ENCODE measurements at places on chromosomes 3 and 15. TPM values are rescaled to one million over a fixed set of nuclear protein-coding genes. Genes with fewer than 3 reads are reported as not detected.

Gene TGM5
- 8.3 TPM for total RNA-seq

Gene PPARG
- 28.5 TPM for total RNA-seq

Gene TMEM45A
- 46.4 TPM for total RNA-seq

Gene MAP6D1
- total RNA-seq: not detected

Gene PRR20G
- not detected for total RNA-seq

Gene LRRIQ4
- not detected for total RNA-seq

Gene STRIT1
- not detected for total RNA-seq

Gene ABHD2
- 33.6 TPM for total RNA-seq

Gene RGMA
- total RNA-seq: 21.6 TPM

DNA sequence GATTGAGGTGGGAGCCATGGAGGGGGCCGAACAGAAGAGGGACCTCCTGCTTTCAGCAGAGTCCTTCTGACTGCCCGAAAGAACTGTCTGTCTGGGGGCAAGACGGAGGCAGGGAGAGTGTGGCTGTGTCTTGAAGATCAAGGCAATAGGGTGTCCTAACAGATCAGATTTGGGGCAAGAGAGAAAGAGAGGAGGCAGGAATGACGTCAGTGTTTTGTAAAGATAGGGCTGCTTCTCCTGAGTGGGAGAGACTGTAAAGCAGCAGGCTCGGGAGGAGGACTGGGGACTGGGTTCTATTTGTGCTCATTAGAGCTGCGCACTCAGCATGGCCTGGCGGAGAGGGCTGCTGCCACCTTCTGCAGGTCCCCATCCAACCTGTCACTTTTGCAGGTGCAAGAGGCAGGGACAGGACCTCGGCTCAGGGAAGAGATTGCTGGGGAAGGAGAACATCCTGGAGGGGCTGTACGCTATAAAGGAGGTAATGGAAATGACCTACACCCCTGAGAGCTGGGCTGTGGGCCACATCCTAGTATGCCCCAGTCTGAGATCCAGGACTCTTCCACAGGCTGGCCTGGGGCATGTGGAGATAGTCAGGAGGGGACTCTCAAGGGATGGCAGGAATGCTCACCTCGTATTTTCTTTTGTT is 29.0 kb upstream of the FGD5 start:
- no peak for DNase-seq
- peaks cover 8% of the 10 kb centered on the region for H3K4me1 ChIP-seq
- H3K27ac ChIP-seq: no peak overlapping the region
- no peaks in the 10 kb centered on the region for H3K27me3 ChIP-seq

DNA sequence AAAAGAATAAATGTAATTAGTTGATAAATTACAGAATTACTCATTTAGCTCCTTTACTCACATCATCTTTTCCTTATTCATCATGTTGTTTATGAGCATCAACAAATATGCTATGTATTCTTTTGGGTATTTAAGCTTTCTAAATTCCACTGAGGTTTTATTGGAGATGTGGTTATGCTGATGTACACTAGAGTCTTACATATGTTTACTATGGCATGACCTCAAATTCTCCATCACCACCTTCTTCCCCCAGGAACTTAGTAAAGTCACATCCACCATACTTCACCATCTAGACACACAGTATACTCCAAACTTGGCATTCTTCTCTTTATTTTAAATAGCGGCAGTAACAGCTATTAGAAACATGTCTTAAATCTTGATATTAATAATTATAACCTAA is 74.1 kb upstream of the MELTF start:
- H3K4me3 ChIP-seq: no peak overlapping the region
- peaks cover 4% of the 10 kb centered on the region for H3K36me3 ChIP-seq
- H3K27me3 ChIP-seq: no peaks in the 10 kb centered on the region
- DNase-seq: no peak
- no peak overlapping the region for H3K27ac ChIP-seq
- no peaks in the 10 kb centered on the region for H3K4me1 ChIP-seq

DNA sequence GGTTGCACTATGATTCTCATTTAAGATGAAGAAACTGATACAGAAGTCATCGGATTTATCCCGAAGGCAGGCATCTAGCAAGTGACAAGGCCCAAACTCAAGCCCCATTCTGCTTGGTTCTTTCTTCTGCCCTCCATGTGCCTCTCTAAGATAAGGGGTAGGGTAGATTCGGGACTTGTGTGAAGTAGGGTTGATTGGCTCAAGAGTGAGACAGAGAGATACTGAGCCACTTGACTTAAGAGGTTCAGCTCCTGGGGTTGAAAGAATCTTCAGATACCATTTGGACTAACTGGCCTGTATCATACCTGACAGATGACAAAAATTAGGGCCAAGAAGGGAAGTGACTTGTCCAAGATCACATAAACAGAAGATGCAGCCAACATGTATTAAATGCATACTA is 891 bp downstream of the RFT1 start:
- peaks cover 13% of the 10 kb centered on the region for H3K36me3 ChIP-seq
- H3K27ac ChIP-seq: no peak overlapping the region
- peak overlapping the region; percentile 84 for H3K4me3 ChIP-seq
- no peaks in the 10 kb centered on the region for H3K27me3 ChIP-seq

- H3K27ac ChIP-seq: peak overlapping the region; percentile 100
- no peaks in the 10 kb centered on the region for H3K27me3 ChIP-seq
- H3K4me3 ChIP-seq: peak overlapping the region; percentile 97
- no peaks in the 10 kb centered on the region for H3K36me3 ChIP-seq
- peaks cover 32% of the 10 kb centered on the region for H3K4me1 ChIP-seq
Observed at GRCh38 chr3:141875893-141876380, 506 bp upstream of the ATP1B3 start.

- H3K36me3 ChIP-seq: no peaks in the 10 kb centered on the region
- H3K4me3 ChIP-seq: no peak overlapping the region
- H3K4me1 ChIP-seq: no peaks in the 10 kb centered on the region
- H3K27me3 ChIP-seq: no peaks in the 10 kb centered on the region
Observed at GRCh38 chr15:71789616-71790015, 20.7 kb upstream of the NR2E3 start.

DNA sequence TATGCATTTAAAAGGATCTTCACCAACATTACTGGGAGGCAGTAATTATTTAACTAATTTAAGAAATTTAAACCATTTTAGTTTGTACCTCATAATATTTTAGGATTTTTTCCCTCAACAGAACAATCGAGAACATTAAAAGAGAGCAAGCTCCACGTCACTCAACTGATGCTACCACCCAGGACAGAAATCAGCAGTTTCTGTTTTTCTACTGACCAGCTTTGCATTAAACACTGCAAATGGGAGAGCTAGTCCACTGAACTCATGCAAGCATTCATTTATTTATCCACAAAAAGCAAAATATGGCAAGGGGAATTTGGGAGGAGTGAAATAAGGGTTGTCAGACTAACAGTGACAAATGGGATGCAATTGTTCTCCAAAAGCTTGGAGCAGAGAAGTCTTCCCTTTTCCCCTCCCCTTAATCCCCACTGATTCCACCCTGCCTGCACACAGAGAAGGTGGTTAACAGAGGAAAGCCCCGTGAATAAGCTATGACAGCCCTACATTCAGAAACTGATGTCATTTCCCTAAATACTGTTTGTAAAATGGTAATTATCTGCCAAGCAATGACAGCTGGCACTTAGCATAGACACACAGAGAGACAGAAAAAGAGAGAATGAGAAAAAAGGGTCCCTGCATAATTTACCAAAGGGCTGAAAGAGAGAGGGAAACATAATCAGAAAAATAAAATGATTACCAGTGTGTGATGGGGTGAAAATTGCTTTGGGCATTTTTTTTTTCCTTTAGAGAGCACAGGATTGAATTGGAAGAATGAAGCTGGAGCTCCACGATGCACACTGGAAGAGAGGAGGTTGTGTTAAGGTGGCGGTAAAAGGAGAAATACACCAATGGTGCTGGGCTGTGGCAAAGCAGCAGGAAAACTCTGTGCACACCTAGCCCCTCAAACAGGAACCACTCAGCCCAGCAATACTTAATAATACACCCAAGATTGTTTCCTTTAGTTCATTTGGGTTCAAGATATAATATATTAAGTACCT is 777.4 kb downstream of the TUSC7 start:
- no peak overlapping the region for H3K4me3 ChIP-seq
- no peaks in the 10 kb centered on the region for H3K36me3 ChIP-seq
- H3K4me1 ChIP-seq: no peaks in the 10 kb centered on the region
- H3K27me3 ChIP-seq: no peaks in the 10 kb centered on the region
- DNase-seq: no peak

DNA sequence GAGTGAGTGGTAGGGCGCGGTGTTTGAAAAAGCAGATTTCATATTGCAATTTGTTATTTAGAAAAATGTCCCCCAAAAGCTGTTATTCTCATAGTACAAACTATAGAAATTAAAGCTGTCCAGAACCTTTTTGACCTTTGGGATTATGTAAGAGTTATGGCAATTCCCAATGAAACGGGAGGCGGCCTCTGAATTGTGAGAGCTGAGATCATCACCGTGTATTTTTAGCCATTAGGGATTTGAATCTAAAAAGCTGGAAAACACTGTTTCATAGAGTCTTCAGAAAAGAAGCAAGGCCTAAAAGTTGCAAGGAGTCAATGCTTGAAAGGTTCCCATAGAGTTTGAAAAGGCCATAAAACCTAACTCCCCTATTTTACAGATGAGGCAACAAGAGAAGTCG is 38.6 kb upstream of the SLC25A26 start:
- no peak for DNase-seq
- H3K4me3 ChIP-seq: no peak overlapping the region
- no peaks in the 10 kb centered on the region for H3K4me1 ChIP-seq
- no peak overlapping the region for H3K27ac ChIP-seq

DNA sequence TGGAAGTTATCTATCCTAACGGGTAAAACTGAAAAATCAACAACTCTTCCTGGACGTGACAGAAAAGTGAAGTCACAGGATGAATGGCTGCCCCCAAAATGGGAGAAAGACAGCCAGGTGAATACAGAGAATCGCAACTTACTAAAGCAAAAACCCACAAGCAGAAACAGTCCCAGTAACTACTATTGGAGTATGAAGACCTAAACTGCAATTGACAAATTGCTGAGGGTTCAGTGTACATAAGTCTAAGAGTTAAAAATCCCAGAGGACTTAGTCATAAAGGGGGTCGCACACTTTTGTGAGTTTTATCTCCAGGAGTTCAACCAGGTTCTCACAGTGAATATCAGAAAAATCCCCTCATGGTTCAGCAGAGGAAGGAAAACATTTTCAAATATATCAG is 56.8 kb upstream of the IMPG2 start:
- no peaks in the 10 kb centered on the region for H3K36me3 ChIP-seq
- H3K4me3 ChIP-seq: no peak overlapping the region
- DNase-seq: no peak

DNA sequence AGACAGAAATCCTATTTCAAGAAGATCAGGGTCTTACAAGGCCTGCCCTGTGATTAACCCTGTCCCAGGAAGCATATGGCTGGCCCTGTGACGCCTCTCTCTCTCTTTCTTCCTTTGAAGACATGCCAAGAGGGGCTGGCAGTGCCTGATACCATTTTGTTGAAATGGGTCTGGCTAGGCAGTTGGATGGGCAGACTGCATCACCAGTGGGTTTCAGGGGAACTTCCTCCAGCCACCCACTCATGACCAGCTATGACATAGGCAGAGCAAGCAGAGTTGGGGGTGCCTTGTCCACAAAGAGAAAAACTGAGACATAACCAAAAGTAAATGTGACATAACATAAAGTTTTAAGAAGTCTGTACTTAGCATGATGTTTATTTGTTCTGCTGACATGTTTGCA is 31.4 kb upstream of the MANF start:
- H3K36me3 ChIP-seq: no peaks in the 10 kb centered on the region
- H3K4me1 ChIP-seq: no peaks in the 10 kb centered on the region
- DNase-seq: no peak
- H3K27ac ChIP-seq: no peak overlapping the region

- H3K4me3 ChIP-seq: peak overlapping the region; percentile 3
- no peaks in the 10 kb centered on the region for H3K36me3 ChIP-seq
- peak overlapping the region; percentile 87 for H3K27ac ChIP-seq
- H3K4me1 ChIP-seq: peaks cover 98% of the 10 kb centered on the region
- H3K27me3 ChIP-seq: no peaks in the 10 kb centered on the region
- no peak for DNase-seq
Observed at GRCh38 chr15:78065284-78065872, 12.1 kb downstream of the TBC1D2B start.

- H3K27me3 ChIP-seq: no peaks in the 10 kb centered on the region
- no peak for DNase-seq
- H3K27ac ChIP-seq: no peak overlapping the region
Observed at GRCh38 chr3:17841190-17841828, 98.9 kb upstream of the TBC1D5 start.

- H3K27me3 ChIP-seq: no peaks in the 10 kb centered on the region
- H3K4me3 ChIP-seq: no peak overlapping the region
- no peaks in the 10 kb centered on the region for H3K36me3 ChIP-seq
- no peak for DNase-seq
- H3K4me1 ChIP-seq: no peaks in the 10 kb centered on the region
Observed at GRCh38 chr3:97795951-97796350, 25.9 kb upstream of the CRYBG3 start.

DNA sequence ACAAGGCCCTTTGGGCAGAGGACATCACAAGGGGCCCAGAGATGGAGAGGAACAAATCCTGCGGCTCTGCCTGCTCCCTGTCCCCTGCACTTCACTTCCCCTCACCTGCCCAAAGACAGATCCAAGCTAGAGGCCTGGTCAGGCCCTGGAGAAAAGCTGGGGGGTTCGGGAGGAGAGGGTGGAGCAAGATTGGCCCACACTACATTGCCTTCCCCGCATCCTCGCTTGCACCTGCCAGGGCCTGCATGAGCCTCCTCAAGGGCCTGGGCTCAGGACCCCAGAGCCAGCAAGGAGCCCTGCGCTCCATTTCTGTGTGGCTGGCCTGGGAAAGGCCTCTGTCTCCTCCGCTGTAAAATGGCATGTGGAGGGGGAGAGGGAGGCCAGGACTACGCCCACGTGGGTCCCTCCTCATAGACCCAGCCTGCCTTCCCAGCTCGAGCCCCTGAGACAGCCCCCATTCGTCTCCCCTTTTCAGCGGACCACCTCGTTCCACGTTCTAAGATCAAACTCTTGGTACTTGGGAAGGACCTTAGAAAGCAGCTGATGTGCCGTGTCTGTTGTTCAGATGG is 106.0 kb downstream of the HMG20A start:
- peak overlapping the region; percentile 60 for H3K27ac ChIP-seq
- no peaks in the 10 kb centered on the region for H3K36me3 ChIP-seq
- H3K4me3 ChIP-seq: no peak overlapping the region
- no peak for DNase-seq
- H3K4me1 ChIP-seq: peaks cover 26% of the 10 kb centered on the region

DNA sequence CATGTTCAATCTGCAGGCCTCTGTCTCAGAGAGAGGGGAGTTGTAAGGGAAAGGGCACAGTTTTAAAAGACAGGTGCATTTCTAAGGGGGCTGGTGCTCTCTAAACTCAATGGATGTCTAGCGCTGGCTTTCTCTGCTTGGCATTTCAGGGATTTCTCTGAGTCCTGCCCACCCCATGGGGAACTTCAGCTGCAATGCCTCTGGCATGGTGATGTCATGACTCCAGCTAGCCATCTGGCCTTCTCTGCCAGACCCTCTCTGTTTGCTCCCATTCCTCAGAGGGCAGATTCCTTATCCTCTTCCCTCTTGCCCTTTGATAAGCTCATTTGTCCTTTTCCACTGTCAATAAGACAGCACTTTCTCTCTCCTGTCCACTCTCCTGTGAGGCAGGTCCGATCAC is 40.8 kb downstream of the RPLP1 start:
- H3K4me1 ChIP-seq: peaks cover 21% of the 10 kb centered on the region
- H3K27me3 ChIP-seq: no peaks in the 10 kb centered on the region
- H3K4me3 ChIP-seq: no peak overlapping the region
- no peak overlapping the region for H3K27ac ChIP-seq
- no peak for DNase-seq

- H3K4me3 ChIP-seq: no peak overlapping the region
- no peaks in the 10 kb centered on the region for H3K36me3 ChIP-seq
- no peak overlapping the region for H3K27ac ChIP-seq
- peaks cover 43% of the 10 kb centered on the region for H3K4me1 ChIP-seq
- H3K27me3 ChIP-seq: no peaks in the 10 kb centered on the region
- DNase-seq: no peak
Observed at GRCh38 chr3:158804441-158804840, 2.6 kb downstream of the MFSD1 start.
